ENCODE measurements at places on chromosomes 2 and 18.
A peak's percentile ranks its signal among the peaks of the same experiment; 100 is the strongest.

DNA sequence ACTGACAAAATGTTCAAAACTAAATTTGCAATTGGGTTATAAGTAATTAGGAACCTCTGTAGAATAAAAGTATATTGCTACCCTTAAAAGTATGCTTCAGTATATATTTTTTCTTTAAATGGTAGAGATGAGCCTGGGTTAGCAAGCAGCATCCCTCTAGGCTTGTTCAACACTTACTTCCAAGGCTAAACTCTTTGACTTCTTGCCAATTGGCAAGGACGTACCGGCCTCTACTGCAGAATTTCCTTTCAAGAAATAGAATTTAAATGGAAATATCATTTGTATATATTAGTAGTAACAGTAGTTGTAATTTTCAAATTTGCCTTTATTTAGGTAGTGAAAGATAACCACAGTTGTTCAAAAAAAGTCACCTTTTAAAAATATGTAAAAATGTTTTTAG is 105.1 kb upstream of the SLC38A11 start:
- DNase-seq, result no peak

- no peak for DNase-seq
Observed at GRCh38 chr2:1571477-1572417, 158.5 kb downstream of the TPO start.

DNA sequence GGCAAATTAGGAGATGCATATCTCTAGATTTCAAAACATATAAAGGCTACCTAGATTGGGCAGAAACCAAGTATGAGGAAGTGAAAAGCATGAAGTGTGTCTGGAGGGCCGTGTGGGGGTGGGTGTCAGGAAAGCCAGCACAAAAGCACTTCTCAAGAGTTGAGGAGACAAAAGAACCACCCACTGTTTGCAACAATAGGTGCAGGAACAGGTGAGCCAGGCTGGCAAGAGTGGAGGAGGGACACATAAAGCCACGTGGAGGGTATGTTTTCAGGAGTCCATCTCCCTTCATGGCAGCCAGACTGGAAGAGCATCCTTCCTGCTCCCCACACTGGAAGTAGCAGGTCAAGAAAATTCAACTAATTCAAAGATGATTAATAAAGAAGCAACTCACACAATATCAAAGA is 96.4 kb downstream of the CERS6 start:
- peak; percentile 93 for DNase-seq

- DNase-seq, result no peak
Observed at GRCh38 chr18:28050545-28050944, 126.4 kb downstream of the CDH2 start.

DNA sequence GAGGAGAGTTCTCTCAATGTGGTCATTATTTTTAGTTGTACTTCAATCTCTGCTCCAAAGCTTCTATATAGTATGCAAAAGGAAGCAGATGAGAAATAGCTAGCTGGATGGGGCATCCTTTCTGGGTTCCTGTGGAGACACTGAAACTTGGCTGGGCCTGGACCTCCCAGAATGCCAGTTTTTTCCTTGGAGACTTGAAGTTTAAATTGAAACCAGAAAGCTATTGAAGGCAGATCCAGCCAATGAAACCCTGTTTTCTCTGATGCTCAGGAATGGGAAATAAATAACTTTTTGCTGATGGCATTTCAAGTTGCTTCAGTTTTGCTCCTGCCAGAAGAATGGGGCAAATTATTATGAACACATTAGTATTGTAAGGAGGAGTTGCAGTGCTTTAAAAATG is 2.9 kb downstream of the SETBP1 start:
- DNase-seq, result no peak

DNA sequence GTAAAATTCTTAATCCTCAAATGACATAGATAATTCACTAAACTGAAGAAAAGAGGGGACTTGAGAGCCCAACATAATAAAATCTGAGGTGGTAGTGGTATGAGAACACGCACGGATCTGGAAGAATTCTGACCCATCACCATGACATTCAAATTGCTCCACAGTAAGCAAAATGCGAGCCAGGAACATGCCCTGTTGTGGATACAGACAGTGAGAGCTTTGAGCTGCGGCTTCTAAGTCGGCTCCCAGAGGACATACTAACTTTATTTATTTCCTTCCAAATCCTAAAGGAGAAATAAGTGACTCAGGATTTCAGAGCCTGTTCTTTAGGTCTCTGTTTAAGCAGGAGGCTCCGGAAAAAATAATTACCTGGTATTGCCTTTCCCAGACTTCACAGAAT is 143.4 kb upstream of the SMAD7 start:
- DNase-seq, result no peak

- no peak for DNase-seq
Observed at GRCh38 chr2:179172894-179173293, 91.7 kb downstream of the SESTD1 start.

DNA sequence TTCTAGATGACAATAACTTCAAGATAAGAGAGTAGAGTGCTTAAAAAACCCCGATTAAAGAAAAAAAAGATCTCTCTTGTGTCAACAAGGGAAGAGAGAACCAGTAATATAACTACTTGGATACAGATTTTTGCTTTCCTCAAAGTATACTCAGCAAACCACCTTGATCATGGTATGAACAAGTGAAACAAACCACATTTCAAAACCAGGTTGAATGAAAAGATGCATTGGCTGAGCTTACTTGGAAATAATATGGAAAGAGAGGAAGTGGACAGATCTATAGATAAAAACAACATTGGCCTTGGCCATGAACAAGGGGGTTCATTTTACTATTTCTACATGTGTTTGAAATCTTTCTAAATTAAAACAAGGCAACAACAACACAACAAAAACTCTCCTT is 50.1 kb downstream of the ATP8B1 start:
- DNase-seq, result no peak

GRCh38 chr2:233140077-233140585 is 80.0 kb downstream of the INPP5D start:
- no peak for DNase-seq

DNA sequence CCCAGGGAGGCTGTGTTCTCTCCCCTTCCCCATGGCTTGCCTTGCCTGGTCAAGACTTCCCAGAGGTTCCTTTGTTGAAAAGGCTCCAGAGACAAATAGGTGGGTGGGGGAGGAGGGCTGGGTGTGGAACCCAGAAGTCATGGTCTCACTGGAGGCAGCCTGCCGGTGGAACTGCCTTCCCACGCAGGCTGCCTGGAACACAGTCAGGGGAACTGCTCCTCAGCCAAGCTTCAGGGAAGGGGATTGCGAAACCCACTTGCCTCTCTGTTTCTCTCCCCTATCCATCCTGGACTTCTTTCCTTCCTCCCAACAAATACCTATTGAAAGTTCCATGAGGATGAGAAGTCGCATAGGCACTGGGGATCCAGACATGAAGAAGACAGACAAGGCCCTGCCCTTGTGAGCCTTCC is 31.6 kb downstream of the MARCO start:
- DNase-seq, result no peak

DNA sequence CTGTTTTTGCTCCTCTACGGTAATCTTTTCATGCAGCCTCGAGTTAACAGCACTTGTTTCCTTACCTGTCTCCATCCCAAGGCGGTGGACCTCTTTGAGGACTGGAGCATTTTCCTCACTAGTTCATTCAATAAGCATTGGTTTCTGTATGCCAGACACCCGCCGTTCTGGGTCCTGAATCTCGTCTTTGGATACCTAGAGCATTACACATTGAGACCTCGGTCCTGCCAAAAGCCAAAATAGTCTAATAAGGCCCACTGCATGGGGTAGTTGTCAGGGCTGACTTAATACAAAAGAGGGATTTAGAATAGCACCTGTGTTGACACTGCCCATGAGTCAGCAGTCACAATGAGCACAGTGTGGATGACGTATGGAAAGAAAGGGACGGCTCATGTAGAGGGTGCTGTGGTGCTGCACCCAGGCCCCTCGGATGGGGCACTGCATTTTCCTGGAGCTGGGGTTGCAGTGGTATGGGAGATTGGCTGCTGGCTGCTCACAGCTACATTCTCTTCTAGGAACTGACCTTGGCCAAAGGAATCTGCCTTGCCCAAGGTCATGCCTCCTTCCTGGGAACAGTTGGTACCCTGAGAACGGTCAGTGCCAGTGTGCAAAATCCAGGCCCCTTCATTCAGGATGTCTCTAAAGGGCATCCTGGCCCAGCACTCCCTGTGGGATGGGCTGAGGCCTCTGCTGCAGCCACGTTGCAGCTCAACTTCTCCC is 126.9 kb upstream of the NCK2 start:
- no peak for DNase-seq

GRCh38 chr2:215260097-215260677 is 51.7 kb upstream of the ATIC start:
- no peak for DNase-seq

GRCh38 chr2:1588978-1589621 is 155.2 kb downstream of the PXDN start:
- DNase-seq, result no peak

DNA sequence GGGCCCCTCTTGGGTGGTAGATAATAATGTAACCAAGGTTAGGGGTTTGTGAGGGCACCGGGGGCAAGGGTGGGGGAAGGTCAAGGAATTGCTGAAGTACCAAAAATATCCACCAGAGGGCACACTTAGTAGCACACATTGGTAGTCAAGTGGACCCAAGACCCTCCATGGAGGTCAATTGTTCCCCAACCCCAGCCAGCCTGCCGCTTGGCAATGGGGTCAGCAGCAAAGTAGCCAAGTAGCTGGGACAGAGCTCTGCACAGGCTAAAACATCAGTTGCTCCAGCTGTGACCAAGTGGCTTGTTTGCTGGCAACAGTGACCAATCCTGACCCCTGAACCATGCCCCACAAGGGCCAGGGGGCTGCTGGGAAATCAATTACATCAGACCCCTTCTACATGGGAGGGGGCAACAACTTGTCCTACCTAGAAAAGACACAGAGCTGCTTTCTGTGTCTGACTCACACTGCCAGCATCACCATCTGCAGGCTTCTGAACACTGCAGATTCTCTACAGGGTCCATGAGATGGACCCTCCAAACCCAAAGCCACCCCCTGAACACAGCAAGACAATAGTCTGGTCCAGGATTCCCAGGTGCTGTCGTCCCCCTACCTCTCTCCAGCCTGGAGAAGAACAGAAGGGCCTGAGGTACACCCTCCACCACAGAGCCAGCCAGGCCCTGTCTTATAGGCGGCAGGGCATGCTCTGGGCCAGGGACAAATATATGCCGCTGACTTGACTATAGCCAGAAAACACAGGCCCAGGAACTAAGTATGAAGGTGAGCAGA is 76.0 kb downstream of the EMX1 start:
- DNase-seq, result peak; percentile 18

DNA sequence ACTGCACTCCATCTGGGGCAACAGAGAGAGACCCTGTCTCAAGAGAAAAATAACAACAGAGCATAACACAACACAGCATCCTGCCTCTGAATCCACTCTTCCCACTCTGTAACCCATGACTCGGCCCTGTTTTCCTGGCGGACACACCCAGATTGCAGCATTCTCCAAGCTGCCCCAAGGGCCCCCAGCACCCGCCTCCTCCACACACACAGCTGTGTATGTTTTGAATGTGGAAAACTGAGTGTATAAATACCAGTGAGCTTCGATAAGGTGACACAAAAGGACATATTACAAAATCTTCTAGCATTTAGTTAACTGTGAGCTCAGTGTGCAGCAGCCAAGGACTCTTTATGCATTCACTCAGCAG is 13.0 kb downstream of the IMPA2 start:
- no peak for DNase-seq

GRCh38 chr2:163756588-163756987 is 20.8 kb upstream of the FIGN start:
- no peak for DNase-seq

DNA sequence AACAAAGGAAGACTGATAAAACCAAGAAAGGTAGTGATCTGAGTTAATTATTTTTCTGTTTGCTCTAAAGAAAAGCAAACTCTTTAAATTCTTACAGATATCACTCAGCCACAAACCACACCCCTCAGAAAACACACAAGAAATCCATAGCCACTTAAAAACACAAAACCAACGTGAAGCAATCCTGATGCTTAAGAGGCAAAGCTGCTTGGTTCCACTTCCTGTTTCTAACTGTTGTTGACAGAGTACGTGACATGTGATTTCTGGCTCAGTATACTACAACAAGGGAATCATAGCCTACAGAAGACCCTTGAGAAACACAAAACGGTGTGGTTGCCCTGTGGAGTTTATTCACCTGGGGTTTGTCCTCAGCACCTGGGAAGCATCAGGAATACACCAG is 240.9 kb upstream of the APCDD1 start:
- peak; percentile 88 for DNase-seq

DNA sequence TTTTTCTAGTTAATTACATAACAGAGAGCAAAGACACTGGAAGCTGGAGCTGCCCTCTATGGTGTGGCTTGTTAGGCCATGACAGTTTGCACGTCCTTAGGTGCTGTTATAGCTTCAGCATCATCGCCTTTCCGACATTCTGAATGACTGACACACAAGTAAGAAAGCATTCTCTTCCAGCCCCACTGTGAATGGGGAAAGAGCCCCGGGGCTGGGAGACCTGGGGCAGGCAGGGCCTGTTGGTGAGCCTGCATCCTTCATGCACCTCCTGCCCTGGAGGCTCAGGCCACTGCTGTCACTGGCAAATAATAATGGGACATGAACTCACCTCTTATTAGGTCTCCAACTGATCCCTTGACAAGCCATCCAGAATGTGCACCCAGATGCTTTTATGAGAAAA is 71.8 kb downstream of the VAPA start:
- no peak for DNase-seq

- no peak for DNase-seq
Observed at GRCh38 chr2:218015586-218016521, 13.1 kb upstream of the TNS1 start.

- DNase-seq, result no peak
Observed at GRCh38 chr2:167792126-167792525, 455.3 kb downstream of the STK39 start.

DNA sequence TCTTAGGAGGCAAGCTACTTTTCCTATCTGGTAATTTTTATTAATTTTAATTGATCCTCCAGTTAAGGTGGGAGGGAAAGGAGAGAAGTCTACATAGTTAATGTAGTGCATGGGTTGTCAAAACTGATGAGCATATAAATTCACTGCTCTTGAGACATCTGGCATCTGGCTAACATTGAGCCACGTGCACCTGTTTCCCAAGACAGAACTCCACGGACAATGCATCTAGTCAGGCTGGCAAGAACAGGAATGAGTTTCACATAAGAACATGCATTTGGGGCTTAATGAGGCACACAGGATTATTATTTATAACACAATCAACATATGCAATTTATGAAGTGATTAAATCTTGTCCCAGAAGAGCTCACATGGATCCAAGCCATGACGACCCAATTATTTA is 16.2 kb upstream of the RAB1A start:
- no peak for DNase-seq

GRCh38 chr18:50080932-50081560 is 113.9 kb downstream of the MYO5B start:
- DNase-seq, result no peak

DNA sequence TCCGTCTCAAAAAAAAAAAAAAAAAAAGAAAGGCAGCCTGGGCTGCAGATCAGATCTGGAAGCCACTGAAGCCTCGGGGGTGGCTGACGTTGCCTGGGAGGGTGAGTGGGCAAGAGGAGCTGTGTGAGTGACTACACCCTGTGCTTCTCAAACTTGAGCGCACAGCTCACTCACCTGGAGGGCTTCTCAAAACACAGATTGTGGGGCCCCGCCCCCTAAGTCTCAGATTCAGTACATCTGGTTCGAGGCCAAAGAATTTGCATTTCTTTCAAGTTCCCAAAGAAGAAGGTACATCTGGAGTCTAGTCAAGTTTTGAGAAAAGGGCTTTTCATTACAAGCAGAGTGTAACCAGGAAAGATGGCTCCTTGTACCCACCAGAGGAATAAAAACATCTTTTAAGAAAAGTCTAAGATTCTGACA is 97.7 kb upstream of the CAB39 start:
- DNase-seq, result no peak

- DNase-seq, result no peak
Observed at GRCh38 chr2:40315683-40316082, 136.2 kb downstream of the SLC8A1 start.
